Central memory CD8-positive, alpha-beta T cell (primary cell): ENCODE measurements at places on chromosomes 3 and 15.

GRCh38 chr3:84444726-84445521, 513.9 kb upstream of the CADM2 start:
- no peak for DNase-seq

DNA sequence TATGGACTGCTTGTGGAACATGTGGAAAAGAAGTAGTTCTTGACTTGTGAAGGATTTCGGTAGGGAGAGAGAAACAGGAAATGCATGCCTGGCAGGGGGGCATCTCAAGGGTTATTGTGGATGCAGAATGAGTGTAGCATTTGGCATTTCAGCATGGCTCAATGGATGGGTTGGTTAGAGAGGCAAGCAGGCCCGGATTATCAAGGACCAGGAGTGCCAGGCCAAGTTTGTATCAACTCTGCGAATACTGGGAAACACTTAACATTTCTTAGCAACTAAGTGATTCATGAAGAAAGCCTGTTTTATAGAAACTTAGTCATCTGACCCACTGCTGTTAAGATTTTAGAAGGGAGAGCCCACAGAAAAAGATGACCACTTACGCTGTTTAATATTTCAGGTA, 33.6 kb downstream of the KIF15 start:
- DNase-seq, result no peak

- no peak for DNase-seq
Observed at GRCh38 chr15:60957111-60957510, 272.0 kb downstream of the RORA start.

GRCh38 chr3:63896332-63897030, 15.7 kb downstream of the SCAANT1 start:
- no peak for DNase-seq

DNA sequence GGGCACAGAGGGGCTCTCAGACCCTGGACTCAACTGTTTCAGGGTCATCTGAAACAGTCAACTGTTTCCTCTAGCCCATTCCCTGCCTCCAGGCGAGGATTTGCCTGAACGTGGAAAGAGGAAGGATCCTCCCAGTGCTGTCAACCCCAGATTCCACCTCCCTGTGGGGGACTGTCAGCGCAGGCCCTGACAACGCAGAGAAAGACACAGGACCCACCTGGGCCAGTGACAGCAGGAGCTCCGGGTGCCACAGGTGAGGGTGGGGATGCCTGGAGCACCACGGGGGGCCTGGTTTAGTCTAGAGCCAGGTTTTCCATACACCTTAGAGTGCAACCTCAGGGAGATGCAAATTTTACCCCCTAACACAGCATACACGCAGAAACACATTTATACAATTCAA, 19.5 kb upstream of the LAMP3 start:
- DNase-seq, result no peak

DNA sequence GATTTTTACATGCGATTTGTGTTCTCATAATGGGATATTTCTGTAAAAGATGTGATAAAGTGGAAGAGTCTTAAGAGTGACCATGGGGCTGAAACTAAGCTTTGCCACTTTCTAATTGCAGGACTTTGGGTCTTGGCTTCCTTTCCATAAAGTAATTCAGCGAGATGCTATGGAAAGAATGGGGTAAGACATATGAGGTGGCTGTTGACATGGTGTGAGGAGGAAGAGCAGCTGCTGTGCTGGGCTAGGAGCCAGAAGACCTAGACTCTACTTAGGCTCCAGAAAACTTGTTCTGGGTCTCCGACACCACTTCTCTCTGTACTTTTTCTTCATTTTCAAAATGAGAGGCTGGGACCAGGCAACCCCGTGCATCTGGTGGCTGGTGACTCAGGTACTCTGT, 654.5 kb upstream of the CFAP20DC start:
- DNase-seq, result no peak

DNA sequence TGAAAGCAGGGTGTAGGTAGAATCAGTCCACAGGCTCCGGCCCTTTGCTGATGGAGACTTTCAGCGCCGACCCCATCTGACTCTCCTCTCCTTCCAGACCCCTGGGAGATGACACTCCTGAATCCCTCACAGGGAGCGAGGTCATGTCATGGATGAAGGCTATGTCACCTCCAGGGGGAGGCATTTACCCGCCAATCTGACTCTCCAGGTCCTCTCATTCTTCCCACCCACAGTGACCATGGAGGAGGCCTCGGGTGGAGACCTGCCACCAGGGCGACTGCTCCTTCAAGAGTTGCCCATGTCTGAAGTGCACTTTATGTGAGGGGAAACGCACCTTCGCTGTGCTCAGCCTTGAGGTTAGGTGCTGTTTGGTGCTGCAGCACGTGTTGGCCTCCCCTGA, 112.7 kb downstream of the KLF13 start:
- DNase-seq, result no peak

DNA sequence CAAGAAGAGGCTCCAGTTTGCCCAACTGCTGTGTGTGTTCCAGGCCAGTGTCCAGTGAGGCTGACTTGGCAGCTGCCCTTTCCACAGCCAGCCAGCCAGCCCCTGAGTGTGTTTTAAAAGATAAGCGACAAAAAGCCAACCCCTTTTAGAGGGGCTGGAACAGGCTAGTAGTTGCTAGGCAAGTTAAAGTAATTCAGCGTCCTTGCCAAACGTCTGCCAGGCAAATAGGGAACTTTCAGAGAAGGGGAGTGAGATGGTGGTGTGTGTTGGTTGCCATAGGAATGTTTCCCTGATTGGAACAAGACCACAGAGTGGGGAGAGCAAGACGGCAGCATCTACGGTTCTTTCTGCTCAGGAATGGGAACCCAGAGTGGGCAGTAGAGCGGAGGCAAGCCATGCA, 86.3 kb downstream of the TMEM108 start:
- DNase-seq, result no peak

DNA sequence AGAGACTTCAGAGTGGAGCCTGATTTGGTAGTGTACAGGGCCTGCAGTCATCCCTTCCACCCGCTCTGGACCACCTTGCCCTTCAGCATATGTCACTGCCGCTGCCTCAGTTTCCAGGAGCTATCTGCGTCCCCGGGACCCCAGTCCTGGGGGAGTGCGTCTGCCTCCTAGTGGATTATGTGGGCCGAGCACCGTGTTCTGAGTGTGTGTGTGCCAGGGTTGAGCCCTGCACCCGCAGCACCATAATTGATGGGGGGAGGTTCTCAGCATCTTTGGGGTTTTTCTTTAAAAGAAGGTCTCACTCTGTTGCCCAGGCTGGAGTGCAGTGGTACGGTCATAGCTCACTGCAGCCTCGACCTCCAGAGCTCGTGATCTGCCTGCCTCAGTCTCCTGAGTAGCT, 33.6 kb downstream of the CD276 start:
- no peak for DNase-seq

- no peak for DNase-seq
Observed at GRCh38 chr3:64022451-64023186, 675 bp downstream of the PSMD6 start.

- no peak for DNase-seq
Observed at GRCh38 chr3:64684715-64685261, 3.0 kb downstream of the ADAMTS9 start.

GRCh38 chr3:104198131-104198530, 1168.6 kb upstream of the ALCAM start:
- DNase-seq, result no peak

DNA sequence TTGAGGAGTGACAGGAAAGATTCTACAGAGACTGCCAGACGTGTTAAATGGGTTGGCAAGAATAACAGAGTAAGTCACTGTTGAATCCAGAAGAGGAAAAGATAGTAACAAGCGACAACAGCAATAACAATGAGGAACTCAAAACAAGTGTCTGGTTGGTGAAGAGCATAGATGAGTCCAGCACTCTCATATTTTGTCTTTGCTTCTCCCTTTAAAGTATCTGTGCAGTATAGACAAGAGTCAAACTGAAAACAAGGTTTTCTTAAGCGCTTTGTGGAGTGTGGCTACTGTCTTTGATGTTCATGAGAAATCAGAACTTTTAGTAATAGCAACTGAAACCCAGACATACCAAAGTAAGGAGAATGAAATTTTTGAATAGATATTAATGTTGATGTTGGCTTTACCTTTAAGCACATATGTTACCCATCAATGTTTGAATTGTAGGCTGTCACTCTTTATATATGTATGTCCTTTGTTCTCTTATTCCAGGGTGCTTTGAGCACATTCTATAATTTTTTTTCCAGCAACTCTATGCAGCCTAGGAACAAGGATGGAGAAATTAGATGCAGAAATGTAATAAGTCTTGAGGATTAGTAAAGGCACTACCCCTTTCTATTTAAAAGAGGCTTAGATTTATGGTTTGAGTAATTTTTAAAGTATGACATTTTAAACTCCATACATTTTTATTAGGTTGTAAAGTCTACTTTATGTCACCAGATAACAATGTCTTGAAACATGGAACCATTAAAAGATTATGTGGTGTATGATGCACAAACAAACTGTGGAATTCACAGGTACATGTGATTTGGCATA, 185.5 kb downstream of the NFKBIZ start:
- DNase-seq, result no peak

DNA sequence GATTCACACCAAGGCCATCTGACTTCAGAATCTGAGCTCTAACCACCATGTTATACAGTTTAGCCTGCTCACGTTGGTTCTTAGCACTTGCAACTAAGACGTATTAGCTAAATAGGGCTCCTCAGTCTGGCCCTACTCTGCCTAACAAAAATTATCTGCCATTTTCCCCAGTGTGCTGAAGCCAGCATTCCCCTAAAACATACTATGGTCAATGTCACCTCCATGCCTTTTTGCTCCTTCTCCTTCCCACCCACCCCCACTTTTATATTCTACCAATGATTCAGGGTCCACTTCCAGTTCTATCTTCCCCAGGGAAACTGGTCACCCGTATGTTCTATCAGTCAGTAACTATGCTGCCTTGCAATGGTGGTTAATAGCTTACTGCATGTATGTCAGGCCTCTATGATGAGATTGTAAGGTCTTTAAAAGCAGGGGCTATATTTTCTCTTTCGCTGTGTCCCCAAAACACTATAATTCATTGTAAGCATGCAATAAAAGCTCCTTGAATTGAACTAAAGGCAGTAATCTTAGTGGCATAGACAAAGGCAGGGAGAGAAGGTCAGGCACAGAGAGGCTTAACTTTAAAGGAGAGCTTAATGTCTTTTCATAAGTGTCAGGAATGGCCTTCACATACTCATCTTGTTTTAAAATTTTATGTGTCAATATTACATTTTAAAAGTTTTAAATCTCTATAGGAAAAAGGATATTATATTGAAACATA, 23.3 kb downstream of the POPDC2 start:
- DNase-seq, result no peak

- no peak for DNase-seq
Observed at GRCh38 chr15:63344731-63345390, 36.8 kb downstream of the CA12 start.

GRCh38 chr3:171790898-171791691, 19.2 kb downstream of the PLD1 start:
- no peak for DNase-seq

DNA sequence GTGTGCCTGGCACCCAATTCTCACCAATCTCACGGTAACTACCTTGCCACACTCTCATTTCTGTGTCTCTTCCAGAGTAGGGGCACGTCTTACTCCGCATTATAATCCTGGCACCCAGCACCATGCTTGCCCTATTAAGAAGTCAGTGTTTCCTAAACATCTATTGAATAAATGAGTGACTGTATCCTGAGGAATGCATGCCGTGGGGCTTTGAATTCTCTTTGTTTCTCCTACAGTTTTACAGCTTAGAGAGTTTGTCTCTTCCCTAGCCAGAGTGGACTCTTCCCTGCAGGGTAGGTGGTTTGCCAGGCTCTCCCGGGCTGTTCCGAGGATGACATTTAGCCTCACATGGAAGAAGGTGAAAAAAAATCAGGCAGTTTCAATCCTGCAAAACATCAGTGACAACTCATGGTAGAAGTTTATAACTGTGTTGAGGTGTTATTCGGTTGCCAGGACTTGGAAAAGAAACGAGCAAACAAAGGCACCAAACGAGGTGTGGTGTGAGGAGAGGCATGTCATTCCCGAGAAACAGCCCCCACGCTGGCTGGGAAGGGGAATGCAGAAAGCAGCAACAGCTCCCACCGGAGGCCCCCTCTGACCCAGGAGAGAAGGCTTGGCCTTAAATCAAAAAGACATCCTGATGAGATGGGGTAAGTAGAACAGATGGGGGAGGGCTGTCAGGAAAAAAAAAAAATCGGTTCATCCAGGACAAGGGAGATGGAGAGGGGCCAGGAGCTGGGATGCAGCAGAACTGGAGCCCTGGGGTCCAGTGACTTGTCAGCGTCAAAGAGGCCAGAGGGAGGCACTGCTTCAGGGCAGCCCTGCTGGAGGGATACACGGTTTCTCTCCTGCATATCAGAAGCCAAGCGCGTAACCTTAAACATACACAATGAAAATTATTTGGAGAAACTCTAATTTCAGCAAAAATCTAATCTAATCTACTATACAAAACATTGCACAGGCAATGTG, 168.4 kb upstream of the ARRDC4 start:
- DNase-seq, result no peak

DNA sequence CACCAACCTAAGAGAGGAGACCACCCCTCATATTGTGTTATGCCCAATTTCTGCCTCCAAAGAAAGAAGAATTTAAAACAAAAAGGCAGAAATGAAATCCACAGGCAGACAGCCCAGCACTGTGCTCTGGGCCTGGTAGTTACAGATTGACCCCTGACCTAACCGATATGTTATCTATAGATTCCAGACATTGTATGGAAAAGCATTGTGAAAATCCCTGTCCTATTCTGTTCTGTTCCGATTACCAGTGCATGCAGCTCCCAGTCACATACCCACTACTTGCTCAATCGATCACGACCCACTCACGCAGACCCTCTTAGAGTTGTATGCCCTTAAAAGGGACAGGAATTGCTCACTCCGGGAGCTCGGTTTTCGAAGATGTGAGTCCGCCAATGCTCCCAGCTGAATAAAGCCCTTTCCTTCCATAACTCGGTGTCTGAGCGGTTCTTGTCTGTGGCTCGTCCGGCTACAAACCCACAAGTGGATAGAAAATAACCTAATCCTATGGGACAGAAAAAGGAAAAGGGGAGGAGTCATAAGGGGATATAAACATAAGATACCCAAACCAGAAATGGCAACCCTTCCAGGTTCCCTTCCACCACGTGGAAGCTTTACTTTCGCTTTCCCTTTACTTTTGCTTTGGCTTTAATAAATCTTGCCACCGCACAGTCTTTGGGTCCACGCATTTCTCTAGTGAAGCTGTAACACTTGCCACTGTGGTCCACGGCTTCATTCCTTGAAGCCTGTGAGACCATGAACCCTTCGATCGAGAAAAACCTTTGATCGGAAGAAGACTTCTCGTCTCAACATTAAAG, 1.7 kb upstream of the CFAP91 start:
- DNase-seq, result no peak

- no peak for DNase-seq
Observed at GRCh38 chr3:5428607-5429516, 241.4 kb downstream of the EDEM1 start.

GRCh38 chr3:38163117-38163840, 2.1 kb upstream of the OXSR1 start:
- DNase-seq, result no peak

DNA sequence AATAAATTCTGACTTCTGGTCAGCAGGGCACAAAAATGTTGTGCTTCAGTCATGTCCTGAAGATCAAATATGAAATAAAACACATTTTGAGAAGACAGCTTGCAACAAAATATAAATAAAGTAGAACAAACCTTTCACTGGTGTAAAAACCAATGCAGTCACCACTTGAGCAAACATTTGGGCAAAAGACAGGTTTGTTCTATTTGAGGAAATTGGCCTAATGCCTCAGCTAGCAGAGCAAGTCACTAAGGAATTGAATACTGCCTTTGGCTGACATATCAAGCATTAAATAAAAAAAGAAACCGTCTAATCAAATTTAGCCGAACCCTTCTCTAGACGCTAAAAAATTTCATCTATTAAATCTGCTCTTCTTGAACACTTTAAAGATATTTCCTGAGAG, 475.4 kb upstream of the CNTN3 start:
- DNase-seq, result no peak

GRCh38 chr15:65558336-65558735, 28.1 kb downstream of the HACD3 start:
- DNase-seq, result no peak
